Activated naive CD4-positive, alpha-beta T cell treated with anti-CD3 and anti-CD28 coated beads, Interleukin-2, amount 10 ng/mL, durations not matched to agents 7 days and 5 days (primary cell): ENCODE measurements at places on chromosomes 12 and 14.

- DNase-seq: no peak
Observed at GRCh38 chr12:25286837-25287236, 36.1 kb upstream of the KRAS start.

DNA sequence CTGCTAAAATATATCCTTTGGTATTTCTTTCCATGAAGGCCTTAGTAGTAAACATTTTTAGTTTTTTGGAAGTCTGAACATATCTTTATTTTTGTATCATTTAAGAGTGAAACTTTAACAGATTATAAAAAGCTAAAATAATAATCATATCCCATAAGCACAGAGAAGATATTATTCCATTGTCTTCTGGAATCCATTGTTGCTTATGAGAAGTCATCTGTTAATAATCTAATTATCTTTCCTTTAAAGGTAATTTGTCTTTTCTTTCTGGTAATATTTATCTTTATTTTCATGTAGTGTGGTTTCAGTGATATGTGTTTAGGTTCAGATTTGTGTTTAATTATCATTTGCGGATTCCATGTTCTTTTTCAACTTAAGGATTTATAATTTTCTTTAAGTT lies 261.7 kb downstream of the MSRB3 start:
- DNase-seq: no peak

GRCh38 chr12:117344716-117345115 lies 16.7 kb downstream of the NOS1 start:
- no peak for DNase-seq

DNA sequence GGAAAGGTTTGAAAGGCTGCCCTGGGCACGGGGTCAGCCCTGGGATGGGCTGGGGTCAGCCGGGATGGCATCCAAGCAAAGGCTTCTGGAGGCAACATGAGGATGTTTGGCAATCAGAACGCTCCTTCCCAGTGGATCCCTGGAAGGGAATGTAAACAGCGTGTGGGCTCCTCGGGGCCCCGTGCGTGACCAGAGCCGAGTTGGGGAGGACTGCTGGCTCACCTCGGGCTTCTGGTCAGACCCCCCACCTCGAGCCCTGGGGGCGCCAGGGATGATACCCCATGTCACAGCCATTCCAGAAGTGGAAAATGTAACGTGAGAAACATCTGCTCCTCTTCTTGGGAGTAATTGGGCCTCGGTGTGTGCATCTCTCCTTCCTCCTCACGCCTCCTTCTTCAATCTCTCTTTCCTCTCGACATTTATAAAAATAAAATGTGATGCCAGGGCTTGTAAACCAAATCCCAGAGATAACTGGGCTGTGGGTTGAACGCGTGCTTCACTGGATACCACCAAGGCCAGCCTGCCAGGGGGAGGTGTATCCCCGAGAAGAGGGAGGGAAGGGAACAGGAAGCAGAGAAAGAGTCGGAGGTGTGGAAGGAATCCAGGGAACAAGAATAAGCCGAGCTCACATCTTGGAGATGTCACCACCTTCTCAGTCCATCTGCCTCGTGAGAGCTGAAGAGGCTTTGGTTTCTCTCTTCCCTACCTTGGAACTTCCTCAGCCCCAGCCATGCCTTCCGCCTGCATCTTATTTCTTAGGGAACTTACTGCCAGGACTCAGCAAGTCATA lies 144.8 kb downstream of the NUAK1 start:
- no peak for DNase-seq

- DNase-seq: no peak
Observed at GRCh38 chr12:56897844-56898361, 36.3 kb downstream of the SDR9C7 start.

- DNase-seq: peak; percentile 35
Observed at GRCh38 chr14:100048786-100049185, 16.4 kb upstream of the EVL start.

DNA sequence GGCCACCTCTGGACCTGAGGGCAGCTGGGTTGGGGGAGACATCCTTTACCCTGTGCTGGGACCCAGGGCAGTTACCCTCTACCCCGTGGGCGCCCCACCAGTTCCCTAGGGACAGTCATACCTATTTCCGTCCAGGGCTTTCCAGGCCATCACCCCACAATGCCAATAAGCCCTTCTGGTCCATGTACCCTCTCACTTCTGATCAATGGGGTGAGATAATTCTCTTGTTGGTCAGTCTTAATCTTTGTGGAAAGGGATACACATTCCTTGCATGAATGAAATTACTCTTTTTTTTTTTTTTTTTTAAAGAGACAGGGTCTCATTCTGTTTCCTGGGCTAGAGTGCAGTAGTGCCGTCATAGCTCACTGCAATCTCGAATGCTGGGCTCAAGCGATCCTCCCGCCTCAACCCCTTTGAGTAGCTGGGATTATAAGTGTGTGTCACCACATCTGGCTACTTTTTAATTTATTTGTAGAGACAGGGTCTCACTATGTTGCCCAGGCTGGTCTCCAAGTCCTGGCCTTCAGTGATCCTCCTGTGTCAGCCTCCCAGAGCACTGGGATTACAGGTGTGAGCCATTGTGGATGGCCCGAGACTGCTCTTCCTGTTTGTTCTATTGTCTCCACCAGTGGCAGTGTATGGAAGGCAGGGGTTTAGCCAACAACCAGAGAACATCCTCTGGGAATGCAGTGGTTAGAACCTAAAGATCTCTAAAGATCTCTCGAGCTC lies 46.3 kb upstream of the STON2 start:
- no peak for DNase-seq

- no peak for DNase-seq
Observed at GRCh38 chr12:26740991-26741390, 92.0 kb downstream of the ITPR2 start.

DNA sequence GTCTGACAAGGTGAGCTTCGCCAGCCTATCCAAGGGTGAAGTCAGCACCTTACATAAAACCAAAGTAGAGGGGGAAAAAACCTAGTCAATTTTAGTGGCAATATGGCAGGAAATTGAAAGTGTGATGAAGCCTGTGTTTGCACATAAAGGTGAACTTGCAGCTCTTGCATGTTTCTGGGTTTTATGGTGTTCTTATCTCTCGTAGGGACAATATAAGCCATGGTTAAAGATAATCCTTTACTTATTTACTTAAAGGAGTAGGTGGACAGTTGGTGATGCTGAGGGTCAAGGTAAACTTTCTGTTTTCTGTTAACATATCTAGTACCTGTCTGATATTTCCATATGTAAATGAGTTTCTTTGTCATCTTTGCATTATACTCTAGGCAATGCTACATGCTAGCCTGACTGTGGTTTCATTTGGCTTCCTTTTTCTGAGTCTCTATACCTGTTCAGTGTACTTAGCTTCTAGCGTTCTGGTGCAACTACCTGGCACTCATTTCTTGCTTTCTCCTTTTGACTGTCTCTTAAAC lies 32.8 kb downstream of the CCDC91 start:
- no peak for DNase-seq

DNA sequence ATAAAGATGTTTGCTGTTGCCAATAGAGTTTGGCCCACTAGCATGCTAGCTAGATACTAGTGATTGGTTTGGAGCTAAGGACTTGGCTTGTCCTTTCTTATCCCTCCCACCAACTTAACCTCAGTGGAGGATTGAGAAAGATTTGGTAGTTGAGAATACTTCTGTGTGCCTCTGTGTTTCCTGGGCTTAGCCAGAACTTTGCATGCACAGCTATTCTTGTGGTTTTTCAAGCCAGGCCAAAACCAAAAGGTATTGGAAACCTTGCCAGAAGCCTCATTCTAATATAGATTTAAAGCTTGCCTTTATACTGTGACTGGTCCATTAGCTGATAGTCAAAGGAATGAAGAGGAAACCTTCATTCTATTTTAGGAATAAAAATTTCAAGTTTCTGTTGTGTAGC lies 188.5 kb downstream of the CCDC91 start:
- DNase-seq: no peak

GRCh38 chr12:110858848-110859247 lies 12.1 kb downstream of the CCDC63 start:
- DNase-seq: no peak

DNA sequence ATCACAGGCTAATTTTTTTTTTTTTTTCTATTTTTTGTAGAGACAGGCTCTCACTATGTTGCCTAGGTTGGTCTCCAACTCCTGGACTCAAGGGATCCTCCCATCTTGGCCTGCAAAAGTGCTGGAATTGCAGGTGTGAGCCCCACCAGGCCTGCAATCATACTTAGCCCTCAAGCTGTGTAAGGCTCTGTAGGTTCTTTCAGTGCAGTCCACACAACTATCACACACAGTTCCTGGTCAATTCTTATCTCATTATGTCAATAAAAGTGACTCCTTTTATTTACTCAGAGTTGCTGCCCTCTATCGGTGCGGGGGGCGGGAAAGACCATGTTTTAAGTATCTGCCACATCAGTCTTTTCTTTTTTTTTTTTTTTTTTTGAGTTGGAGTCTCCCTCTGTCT lies 29.0 kb downstream of the SLC2A3 start:
- DNase-seq: peak; percentile 35

DNA sequence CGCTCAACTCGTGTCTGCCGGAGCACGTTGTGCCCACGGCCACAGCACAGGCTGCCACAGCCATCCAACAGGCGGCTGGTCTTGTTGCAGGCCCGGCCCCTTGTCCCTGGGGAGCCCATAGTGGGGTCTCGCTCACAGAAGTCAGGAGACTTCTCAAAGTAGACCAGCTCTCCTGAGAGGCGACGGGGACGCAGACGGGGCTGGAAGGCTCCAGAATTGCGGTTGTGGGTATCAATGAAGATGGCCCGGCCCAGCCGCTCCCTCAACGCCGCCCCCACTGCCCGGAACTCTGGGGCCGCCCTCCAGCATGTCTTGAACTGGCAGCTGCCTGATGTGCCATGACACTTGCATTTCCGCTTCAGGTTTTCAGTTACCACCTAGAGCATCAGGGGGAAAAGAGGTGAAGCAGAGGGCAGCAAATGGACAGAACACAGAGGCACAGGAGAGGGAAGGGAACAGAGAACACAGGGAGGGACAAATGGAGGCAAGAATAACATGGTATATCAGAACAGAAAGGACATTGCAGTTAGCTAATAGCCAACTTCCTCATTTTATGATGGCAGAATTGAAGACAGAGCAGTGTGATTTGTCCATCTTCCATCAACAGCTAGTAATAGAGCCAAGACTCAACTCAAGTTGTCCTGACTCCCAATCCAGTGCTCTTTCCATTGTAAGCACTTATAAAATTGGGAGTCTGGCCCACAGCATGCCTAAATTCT lies 5.2 kb downstream of the WNT10B start:
- DNase-seq: no peak

- DNase-seq: no peak
Observed at GRCh38 chr14:70036665-70037064, 152.1 kb downstream of the SLC8A3 start.

DNA sequence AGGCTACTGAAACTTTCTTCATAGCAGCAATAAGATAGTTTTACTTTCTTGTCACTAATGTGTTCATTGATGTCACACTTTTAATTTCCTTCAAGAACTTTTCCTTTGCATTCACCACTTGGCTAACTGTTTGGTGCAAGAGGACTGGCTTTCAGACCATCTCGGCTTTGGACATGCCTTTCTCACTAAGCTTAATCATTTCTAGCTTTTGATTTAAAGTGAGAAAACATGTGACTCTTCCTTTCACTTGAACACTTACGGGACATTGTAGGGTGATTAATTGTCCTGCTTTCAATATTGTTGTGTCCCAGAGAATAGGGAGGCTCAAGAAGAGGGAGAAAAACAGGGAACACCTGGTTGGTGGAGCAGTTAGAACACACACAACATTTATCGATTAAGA lies 41.9 kb downstream of the IFNG start:
- no peak for DNase-seq

- no peak for DNase-seq
Observed at GRCh38 chr14:74065746-74066575, 18.3 kb downstream of the ALDH6A1 start.

GRCh38 chr12:47520029-47520428 lies 185.8 kb downstream of the RPAP3 start:
- no peak for DNase-seq

GRCh38 chr14:97900196-97900854 lies 1103.1 kb downstream of the VRK1 start:
- no peak for DNase-seq

DNA sequence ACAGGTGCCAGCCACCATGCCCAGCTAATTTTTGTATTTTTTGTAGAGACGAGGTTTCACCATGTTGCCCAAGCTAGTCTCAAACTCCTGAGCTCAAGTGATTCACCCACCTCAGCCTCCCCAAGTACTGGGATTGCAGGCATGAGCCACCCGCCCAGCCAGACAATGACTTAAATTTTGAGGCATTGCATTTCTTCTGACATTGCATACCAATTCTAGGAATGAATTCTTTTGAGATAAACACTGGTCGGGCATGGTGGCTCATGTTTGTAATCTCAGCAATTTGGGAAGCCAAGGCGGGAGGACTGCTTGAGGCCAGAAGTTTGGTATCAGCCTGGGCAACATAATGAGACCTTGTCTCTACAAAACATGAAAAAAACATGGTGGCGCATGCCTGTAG lies 2.5 kb upstream of the CELA1 start:
- DNase-seq: no peak

DNA sequence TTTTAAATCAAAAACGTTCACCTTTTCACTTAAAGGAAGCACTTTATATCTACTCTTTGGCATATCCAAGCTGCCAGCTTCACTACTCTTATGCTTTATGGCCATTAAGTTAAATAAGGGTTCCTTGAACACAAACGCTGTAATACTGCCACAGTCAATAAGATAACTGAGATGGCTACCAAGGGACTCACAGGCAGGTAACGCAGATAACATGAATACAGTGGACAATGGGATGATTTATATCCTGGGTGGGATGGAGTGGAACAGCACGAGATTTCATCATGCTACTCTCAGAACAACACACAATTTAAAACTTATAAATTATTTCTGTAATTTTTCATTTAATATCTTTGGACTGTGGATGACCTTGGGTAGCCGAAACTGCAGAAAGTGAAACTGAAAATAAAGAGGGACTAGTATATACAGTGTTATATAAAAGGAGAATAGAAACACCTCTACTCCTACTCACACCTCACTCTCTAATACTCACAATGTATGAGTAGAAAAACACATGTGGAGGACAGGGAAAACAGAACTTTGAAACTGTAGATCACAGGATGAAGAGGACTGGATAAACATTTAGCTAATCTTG lies 367.3 kb downstream of the C12orf50 start:
- DNase-seq: no peak

DNA sequence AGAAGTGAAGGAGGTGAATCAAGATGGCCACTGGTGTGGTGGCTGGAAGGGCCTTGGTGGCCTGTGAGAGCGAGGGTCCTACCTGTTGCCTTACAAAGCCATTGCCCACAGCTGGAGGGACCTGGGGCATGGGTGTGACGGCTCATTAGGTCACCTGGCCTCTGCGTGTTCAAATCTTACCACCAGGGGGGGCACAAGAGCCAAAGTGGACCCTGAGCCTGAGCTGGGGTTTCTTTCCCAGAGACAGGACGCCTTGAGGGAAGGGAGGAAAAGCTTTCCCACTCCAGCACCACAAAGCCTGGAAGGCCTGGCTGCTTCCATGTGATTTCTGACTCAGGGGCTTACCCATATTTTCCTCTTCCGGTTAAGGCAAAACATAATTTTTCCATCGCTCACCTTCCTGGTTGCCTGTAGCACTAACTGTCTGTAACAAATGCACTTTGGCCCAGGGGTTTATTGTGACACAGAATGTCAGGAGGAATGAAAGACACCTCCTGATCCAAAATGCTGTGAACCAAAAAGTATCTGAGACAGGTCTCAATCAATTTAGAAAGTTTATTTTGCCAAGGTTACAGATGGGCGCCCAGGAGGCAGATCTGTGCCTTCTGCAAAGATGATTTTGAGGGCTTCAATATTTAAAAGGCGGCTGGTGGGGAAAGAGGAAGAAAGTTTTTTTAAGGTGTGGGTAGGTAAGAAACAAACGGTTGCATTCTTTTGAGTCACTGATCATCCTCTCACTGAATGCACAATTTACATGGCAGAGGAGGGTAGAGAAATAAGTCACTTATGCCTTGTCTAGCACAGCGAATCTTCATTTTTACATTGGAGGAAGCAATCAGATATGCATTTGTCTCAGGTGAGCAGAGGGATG lies 4.3 kb upstream of the CD9 start:
- DNase-seq: peak; percentile 80
